ENCODE measurements at places on chromosomes 2 and 18.

DNA sequence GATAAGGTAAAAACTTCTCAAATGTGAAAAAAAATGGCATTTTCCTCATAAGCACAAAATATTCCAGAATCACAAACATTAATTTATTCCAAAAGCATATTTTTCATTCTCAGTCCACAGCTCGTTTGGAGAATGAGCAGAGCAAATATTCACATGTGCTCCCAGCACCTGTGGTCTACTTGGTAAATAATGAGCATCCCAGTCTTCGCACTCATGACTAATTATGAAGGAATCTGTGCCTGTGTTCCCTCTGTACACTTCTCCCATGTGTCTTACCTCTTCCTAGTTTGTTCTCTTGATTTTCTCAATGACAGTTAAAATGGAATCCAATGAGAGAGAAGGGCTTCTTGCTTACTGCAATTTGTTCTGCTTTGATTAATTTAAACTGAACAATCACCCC lies 671.0 kb upstream of the SOX11 start:
- no peak for DNase-seq

GRCh38 chr2:219560893-219561178 lies 10.5 kb downstream of the OBSL1 start:
- DNase-seq, result no peak

DNA sequence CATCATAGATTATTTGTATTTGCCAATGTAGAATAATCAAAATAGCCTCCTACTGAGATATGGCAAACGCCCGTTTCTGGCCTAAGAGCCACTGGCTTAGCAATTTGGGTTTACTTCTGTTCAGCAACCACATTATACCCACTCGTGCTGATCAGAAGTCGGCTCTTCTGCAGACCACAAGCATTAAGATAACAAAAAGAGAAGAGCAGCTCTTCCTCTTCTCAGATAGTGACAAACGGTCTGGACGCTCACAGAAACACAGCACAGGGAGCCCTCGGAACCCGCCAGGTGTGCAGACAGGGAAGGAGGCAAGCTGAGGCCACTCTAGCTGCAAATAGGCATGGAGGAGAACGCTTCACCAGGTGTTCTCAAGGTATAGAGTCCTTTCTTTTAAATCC lies 164.0 kb downstream of the HDAC4 start:
- DNase-seq, result no peak

DNA sequence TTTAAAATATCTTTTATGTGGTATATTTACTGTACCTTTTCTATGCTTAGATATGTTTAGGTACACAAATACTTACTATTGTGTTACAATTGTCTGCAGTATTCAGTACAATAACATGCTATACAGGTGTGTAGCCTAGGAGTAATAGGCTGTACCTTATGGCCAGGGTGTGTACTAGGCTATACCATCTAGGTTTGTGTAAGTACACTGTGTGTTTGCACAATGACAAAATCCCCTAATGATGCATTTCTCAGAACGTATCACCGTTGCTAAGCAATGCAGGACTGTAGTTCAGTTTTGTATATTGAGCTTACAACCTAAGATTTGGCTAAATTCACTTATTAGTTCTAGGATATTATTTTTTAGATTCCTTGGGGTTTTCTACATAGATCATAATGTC lies 332.3 kb upstream of the HS6ST1 start:
- DNase-seq, result no peak

Data from activated CD4-positive, alpha-beta T cell treated with anti-CD3 and anti-CD28 coated beads, Interleukin-2, amount 50 U/mL, for 24 hours (primary cell).